ENCODE measurements at places on chromosomes 5 and 9.

GRCh38 chr9:16515207-16515606 lies 355.3 kb downstream of the BNC2 start:
- DNase-seq: no peak

- DNase-seq: no peak
These were observed 7.7 kb upstream of the TCOF1 start for GRCh38 chr5:150349681-150350275.

DNA sequence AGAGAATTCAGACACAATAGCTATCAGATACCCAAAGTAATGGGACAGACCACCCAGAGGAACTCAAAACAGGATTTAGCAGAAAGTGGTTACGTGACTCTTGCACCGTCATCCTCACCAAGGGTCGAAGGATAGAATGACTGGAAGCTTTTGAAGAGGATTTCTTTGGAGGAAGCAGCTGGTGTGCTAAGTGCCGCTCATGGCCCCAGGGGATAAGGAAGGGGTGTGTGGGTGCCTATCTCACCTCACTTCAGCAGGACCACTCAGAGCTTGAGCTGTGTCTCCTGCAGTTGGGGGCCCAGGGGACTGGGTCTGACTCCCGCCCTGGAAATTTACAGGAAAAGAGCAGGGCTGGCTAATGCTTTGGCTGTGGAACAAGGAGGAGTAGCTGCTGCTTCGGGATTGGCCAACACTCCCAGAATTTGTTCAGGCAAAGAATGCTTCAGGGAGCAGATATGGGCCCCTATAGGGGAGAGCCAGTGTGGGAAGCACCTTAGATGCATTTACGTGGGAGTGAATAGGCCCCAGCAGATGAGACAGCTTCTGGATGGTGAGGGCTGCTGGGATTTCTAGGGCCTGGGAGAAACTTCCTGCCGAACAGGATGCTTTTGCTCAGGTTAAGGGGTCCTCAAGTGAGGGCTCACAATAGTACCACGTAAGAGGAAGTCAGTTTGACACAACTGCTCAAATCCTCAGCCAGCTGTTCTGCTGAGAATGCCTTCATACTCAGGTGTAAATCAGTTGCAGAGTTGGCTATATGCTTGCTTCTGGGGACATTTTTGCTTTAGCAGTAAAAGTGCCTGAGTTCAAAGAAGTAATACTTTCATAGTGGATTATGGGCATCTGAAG lies 29.1 kb upstream of the TOMM5 start:
- DNase-seq: no peak

- DNase-seq: no peak
These were observed 28.6 kb upstream of the TRIM14 start for GRCh38 chr9:98147582-98147981.

GRCh38 chr5:96851312-96852062 lies 24.8 kb upstream of the ERAP2 start:
- DNase-seq: no peak

GRCh38 chr5:15630441-15630840 lies 130.5 kb downstream of the FBXL7 start:
- no peak for DNase-seq

Measured in NCI-H1092 (cell line).